Naive thymus-derived CD8-positive, alpha-beta T cell (primary cell): ENCODE measurements at places on chromosomes 2 and 18.

DNA sequence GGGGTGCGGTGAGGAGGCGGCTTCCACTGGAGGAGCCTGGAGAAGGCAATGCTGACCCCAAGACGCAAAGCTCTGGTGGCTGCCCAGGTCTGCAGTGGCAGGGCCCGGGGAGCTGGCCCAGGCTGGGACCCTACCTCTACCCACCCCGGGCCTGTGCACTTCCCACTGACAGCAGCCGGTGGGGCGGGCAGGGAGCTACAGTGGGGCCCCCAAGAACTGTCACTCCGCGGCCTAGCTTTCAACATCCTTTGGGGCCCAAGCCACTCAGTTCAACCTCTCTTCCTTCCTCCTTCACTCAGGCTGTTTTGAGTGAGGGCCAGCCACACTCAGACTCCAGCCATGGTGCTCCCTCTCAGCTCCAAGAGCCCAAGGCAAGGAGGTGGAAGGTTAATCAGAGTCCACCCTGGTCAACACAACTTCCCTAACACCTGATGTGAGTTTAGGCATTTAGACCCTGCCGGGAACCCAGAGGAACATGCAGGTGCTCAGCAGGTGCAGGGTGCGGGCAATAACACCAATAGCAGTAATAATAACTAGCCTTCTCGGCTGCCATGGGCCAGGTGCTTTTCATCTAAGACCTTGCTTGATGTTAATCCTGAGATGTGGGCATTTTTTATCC, 93.6 kb downstream of the ZFP36L2 start:
- peak; percentile 36 for DNase-seq

- DNase-seq = no peak
Observed at GRCh38 chr2:172743898-172744297, 8.3 kb downstream of the RAPGEF4 start.

- no peak for DNase-seq
Observed at GRCh38 chr2:20755132-20755800, 67.6 kb downstream of the LDAH start.

DNA sequence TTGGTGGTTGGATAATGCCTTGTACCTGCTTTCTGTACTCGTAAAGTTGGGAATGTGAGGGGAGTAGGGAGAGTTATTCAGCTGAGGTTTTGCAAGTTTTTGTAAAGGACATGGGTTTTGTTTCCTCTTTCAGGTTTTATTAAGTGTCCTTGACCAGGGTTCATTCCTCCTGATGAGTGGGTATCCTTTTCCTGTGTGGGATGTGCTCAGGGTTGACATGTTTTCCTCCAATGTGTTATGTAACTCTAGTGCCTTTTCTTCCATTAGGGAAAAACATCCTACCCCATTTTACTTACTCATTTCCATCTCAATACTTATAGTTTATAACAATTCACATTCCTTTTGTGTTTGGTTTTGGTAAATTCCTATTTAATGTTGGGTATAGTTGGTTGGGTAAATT, 48.4 kb downstream of the OTX1 start:
- DNase-seq = no peak

DNA sequence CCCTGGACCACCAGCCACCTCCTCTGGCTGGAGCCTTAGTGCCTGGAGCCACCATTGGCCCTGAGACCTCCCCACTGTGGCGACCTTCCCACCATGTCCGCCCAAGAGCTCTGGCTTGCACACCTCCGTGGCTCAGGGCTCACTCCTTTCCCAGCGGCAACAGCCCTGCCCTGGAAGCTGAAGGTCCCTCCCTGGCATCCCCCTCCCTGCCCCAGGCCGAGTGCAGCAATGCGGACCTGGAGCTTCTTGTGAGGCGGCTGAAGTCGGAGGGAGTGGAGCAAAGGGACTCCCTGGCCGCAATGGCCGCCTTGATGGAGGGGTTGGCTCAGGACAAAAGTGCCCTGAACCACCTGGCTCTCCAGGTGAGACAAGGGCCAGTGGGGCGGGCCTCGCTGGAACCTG, 28.6 kb downstream of the CROCC2 start:
- DNase-seq = peak; percentile 16

GRCh38 chr2:175001566-175001965, 3.6 kb downstream of the CHN1 start:
- DNase-seq = no peak

DNA sequence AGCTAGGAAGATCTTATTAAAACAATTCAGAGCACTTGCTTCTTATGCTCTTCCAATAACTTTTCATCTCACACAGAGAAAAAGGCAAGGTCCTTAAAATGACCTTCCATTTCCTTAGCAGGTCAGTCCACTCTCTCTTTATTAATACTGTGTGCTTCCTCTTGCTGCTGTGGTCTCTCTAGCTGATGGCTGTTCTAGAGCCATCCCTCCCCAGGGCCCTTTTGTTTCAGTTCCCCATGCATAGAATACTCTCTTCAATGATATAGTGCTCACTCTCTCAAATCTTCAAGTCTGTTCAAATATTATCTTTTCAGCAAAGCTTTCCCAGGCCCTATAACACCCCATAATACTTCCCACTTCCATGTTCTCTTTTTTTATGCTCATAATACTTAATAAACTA, 469.3 kb downstream of the METTL4 start:
- DNase-seq = no peak

- no peak for DNase-seq
Observed at GRCh38 chr2:72367530-72368225, 220.0 kb upstream of the CYP26B1 start.

- no peak for DNase-seq
Observed at GRCh38 chr2:169388161-169388560, 25.8 kb upstream of the LRP2 start.

DNA sequence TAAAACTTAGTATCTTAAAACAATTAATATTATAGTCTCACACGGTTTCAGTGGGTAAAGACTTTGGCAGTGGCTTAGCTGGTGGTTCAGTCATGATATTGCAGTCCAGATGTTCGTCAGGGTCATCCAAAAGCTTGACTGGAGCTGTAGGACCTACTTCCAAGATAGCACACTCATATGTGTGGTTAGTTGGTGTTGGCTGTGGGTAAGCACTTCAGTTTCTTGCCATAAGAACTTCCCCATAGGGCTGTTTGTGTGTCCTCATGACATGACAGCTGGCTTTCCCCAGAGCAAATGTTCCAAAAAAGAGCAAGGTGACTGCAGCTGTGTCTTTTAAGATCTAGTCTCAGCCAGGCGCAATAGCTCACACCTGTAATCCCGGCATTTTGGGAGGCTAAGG, 48.5 kb upstream of the EPC2 start:
- DNase-seq = no peak

- DNase-seq = no peak
Observed at GRCh38 chr2:135246711-135247270, 194.7 kb downstream of the RAB3GAP1 start.

GRCh38 chr2:9773903-9774239, 69.4 kb upstream of the TAF1B start:
- no peak for DNase-seq

GRCh38 chr18:79905389-79905911, 46.0 kb downstream of the SLC66A2 start:
- DNase-seq = no peak

- DNase-seq = no peak
Observed at GRCh38 chr2:64586054-64586453, 61.9 kb downstream of the AFTPH start.

DNA sequence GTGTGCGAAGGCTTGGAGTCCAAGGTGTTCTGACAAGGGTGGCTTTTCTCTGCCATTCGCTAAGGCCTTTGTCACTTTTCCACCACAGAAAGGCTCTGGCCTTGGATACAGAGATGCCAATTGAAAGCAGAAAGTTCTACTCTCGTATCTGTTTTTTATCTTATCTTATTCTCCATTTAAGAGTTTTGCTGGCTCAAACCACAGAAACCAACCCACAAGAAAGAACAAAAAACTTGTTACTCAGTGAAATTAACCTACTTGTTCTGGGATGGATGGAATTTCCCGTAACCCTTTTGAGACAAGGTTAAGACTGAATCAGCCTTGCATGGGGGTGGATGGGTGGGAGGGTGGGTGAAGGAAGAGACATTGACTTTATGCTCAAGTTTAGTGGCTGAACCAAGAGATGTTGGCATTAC, 221.7 kb downstream of the CDH20 start:
- no peak for DNase-seq

GRCh38 chr2:127107622-127107999, 657 bp upstream of the BIN1 start:
- no peak for DNase-seq

- no peak for DNase-seq
Observed at GRCh38 chr2:100446696-100447095, 23.6 kb upstream of the NMS start.

DNA sequence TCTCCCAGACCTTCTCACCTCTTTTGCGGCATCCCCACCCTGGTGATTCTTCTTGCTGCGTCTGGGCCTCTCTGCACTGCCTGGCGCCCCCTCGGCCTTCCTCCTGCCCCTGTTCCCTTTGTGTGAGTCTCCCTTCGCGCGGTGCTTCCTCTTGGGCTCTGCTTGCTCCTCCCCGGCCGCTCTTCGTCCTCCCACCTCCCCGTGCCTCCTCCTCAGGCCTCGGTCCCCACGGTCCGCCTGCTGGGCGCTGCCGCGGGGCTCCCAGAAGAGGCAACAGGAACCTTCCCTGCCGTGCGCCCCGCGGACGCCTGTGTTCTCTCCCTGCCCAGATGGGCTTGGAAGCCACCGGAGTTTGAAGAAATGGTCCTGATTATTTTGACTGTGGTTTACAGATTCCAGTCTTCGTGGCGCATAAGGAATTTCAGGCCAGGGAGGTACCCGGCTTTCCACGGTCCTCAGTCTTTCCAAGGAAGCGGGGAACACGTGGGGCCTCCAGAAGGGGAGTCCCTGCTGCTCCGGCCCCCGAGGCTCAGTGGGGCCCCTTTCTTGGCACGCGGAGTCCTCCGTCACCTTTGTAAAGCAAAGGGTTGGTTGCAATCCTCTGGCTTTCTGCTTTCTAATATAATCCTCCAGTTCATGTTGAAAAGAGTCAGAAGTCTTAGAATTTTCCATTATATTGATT, 13.1 kb downstream of the RNU2-63P start:
- no peak for DNase-seq

DNA sequence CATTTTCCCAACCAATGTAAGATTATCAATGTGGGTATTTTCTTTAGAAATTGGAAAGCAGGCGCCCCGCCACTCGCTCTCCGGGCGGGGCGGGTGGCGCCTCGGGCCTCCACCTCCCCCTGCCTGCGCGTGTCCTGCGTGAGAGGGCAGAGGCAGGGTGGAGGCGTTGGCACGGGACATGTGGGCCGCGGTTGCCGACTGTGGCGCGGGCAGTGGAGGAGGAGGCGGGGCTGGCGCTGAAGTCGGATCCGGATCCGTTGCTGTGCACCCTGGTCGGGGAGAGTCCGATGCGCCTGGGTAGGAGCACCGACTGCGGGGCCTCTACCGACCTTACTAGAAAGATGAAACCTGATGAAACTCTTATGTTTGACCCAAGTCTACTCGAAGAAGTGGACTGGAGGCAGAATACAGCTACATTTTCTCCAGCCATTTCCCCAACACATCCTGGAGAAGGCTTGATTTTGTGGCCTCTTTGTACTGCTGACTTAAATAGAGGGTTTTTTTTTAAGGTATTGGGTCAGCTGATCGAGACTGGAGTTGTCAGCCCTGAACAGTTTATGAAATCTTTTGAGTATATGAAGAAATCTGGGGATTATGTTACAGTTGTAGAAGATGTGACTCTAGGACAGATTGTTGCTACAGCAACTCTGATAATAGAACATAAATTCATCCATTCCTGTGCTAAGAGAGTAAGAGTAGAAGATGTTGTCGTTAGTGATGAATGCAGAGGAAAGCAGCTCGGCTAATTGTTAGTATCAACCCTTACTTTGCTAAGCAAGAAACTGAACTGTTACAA, 37.9 kb downstream of the PMS1 start:
- no peak for DNase-seq

GRCh38 chr2:154425994-154426393, 272.5 kb upstream of the KCNJ3 start:
- DNase-seq = no peak

DNA sequence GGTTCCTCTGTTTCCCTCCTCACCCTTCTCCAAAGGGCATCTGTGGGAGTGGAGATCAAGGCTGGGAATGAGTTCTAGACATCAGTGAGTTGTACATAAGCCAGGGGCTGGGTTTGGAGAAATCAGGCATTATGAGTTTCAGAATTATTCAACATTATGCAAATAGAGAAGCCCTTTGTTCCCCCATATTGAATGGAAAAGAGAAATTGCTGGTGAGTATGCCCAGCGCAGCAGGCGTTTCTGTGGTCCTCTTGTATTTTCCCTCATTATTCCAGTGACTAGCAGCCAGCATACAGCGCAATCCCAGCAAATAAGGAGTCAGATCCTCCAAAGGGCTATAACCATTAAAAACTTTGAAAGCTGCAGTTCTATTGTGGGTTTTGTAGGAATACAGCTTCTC, 94.4 kb downstream of the VWA3B start:
- DNase-seq = no peak

DNA sequence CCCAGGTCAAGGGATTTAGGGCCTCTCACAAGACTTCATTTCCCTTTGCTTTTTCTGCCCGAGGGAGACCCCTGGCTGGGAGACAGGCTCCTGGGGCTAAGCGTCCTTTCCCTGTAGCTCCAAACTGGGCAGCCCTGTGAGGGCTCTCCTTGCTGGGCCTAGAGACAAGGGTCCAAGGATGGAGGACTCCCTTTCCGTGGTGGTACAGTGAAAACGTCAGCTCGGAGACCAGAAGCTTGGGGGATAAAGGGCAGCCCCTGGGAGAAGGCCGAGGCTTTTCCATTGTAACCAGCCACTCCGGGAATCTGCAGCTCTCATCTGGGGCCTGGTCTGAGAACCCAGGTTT, 2.3 kb downstream of the SIX2 start:
- DNase-seq = no peak

DNA sequence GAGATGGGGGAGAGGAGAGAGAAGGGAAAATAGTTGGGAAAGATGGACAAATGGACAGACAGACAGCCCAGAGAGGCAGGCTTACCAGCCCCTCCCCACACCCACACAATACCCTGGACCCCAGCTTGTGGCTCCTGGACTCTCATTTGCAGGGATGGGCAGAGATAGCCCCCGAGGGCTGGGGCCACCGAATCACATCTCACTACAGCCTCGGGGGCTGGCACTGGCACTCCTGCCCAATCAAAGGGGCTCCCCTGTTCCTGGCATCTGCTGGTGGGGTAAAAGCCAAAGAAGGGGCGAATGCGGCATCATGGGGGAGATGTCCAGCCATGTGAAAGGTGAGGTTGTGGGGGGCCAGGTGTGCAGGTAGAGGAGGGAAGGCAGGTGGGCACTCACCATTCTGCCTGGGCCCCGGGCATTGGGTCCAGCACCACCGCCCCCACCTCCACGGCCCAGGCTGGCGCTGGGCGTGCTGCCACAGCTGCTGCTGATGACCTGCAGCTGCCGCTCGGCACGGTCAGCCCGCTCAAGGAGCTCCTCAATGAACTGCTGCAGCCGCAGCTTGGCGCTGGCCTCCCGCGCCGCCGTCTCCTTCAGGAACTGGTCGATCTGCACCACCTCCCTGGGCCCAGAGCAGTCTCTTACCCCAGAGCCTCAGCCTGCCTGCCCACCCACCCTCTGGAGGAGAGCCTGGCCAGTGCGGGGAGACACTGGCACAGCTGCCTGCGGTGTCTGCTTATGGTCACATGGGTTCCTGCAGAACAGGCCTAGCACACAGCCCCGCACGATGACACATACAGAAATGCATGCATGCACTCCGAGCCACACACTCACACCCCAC, 18.0 kb downstream of the FBXO41 start:
- no peak for DNase-seq

- no peak for DNase-seq
Observed at GRCh38 chr2:195410074-195410671, 246.9 kb upstream of the SLC39A10 start.
